Activated naive CD4-positive, alpha-beta T cell treated with anti-CD3 and anti-CD28 coated beads, Interleukin-2, amount 10 ng/mL, durations not matched to agents 7 days and 5 days (primary cell): ENCODE measurements at places on chromosomes 12 and 14.
A peak's percentile ranks its signal among the peaks of the same experiment; 100 is the strongest.

DNA sequence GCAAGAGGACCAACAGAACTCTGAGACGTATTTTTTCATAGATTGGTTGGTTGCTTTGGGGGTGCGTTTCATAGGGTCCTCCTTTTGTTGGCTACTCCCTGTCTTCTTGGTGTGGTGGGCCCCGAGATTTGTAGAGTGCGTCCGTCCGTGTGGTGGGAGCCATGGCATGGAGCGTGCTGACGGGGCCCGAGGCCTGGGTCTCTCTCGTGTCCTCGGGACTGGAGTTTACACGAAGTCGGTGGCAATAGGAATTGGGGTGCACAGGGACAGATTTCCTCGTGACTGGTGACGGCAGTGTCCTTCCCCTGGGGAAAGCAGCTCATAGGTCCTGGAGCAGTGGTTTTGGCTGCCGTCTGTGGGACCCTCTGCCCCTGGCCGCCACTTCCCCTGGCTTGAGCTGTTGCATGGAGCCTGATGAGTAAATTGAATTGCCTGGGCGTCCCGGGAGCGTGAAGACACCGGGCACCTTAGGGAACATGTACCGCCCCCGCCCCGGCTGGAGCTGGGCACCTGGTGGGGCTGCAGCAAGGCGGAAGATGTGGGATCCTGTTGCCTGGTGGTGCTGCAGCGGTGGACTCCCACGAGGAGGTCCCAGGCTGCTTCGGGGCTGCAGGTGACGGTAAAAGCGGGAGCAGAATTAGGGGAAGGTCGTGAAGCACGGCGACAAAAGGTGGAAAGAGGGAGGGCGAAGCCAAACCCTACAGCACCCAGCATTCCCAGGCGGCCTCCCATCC lies 153.7 kb upstream of the ALG10B start:
- no peak overlapping the region for H3K27ac ChIP-seq
- no peaks in the 10 kb centered on the region for H3K27me3 ChIP-seq
- no peaks in the 10 kb centered on the region for H3K36me3 ChIP-seq
- no peak for DNase-seq
- no peak overlapping the region for H3K4me3 ChIP-seq

DNA sequence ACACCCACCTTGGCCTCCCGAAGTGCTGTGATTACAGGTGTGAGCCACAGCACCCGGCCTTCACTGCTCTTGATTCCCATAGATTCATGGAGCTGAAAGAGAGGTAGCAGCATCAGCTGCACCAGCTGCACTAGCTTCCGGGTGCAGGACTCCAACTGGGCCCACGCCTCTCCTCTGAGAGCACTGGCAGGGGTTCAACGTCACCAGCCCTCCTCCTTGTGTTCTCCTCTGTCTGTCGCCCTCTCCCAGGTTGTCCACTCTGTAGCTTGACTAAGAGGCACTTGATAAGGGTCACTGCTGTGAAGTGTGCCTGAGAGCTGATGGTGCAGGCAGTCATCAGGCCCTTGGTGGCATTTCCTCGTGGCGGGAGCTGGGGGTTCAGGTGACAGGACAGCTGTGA lies 28.3 kb downstream of the MLXIP start:
- no peak overlapping the region for H3K4me3 ChIP-seq
- peaks cover 24% of the 10 kb centered on the region for H3K36me3 ChIP-seq
- no peak for DNase-seq
- peak overlapping the region; percentile 19 for H3K27ac ChIP-seq

DNA sequence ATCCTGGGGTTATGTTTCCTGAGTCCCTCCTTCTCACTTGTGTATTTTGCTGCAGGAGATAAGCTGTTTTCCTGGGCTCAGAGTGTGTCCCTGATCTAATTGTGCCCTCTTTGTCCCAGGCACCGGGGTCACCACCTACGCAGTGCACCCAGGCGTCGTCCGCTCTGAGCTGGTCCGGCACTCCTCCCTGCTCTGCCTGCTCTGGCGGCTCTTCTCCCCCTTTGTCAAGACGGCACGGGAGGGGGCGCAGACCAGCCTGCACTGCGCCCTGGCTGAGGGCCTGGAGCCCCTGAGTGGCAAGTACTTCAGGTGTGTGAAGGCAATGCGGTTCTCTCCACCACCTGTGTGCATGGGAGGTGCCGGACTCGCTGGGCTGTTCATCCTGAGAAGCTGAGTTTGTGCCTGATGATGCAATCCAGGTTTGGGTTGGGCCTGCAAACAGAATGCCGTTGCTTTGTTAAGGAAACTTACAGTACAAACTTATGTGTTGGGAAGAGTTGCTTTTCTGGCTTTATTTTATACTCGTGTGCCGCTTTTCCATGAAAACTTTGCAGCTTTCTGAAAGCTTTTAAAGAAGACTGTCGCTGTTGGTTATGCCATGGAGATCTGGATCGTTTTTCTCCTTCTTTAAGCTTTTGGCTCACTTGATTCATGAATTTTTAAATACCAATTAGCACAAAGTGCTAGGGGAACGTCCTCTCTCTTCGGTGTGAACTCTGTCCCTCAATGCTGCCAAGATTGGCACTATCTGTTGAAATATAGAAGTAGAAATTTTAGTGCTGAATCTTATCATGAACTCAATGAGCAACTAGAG lies 27.6 kb downstream of the RDH12 start:
- peaks cover 3% of the 10 kb centered on the region for H3K27me3 ChIP-seq
- H3K4me3 ChIP-seq = no peak overlapping the region
- DNase-seq = no peak
- no peak overlapping the region for H3K27ac ChIP-seq

GRCh38 chr12:30145684-30146032 lies 361.9 kb upstream of the TMTC1 start:
- no peaks in the 10 kb centered on the region for H3K4me1 ChIP-seq
- H3K4me3 ChIP-seq = no peak overlapping the region
- no peaks in the 10 kb centered on the region for H3K27me3 ChIP-seq
- DNase-seq = no peak
- no peak overlapping the region for H3K27ac ChIP-seq

GRCh38 chr12:57498132-57498502 lies 10.2 kb downstream of the MARS1 start:
- no peak for DNase-seq
- peaks cover 51% of the 10 kb centered on the region for H3K36me3 ChIP-seq
- no peaks in the 10 kb centered on the region for H3K4me1 ChIP-seq
- H3K4me3 ChIP-seq = no peak overlapping the region
- no peaks in the 10 kb centered on the region for H3K27me3 ChIP-seq
- H3K27ac ChIP-seq = no peak overlapping the region

DNA sequence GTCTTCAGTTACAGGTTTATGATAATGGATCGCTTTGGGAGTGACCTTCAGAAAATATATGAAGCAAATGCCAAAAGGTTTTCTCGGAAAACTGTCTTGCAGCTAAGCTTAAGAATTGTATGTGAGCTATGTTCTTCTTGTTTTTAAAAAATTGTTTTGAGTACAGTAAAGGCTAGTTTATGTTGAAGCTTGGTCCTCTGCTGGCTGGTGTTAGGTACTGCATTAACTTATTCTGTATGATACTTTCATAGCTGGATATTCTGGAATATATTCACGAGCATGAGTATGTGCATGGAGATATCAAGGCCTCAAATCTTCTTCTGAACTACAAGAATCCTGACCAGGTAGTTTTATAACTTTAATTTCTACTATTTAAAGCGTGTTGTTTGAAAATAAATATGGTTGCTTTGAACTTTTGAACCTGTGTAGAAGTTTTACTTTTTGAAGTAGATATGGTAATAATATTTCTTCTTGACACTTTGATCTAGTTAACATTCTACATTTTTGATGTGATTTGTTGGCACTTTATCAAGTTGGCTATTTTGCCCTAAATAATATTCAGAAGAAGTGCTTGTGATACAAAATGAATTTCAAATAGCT lies 55.7 kb downstream of the VRK1 start:
- peaks cover 25% of the 10 kb centered on the region for H3K36me3 ChIP-seq
- H3K27me3 ChIP-seq = no peaks in the 10 kb centered on the region
- H3K4me3 ChIP-seq = no peak overlapping the region
- H3K27ac ChIP-seq = no peak overlapping the region
- peaks cover 5% of the 10 kb centered on the region for H3K4me1 ChIP-seq
- peak; percentile 25 for DNase-seq

DNA sequence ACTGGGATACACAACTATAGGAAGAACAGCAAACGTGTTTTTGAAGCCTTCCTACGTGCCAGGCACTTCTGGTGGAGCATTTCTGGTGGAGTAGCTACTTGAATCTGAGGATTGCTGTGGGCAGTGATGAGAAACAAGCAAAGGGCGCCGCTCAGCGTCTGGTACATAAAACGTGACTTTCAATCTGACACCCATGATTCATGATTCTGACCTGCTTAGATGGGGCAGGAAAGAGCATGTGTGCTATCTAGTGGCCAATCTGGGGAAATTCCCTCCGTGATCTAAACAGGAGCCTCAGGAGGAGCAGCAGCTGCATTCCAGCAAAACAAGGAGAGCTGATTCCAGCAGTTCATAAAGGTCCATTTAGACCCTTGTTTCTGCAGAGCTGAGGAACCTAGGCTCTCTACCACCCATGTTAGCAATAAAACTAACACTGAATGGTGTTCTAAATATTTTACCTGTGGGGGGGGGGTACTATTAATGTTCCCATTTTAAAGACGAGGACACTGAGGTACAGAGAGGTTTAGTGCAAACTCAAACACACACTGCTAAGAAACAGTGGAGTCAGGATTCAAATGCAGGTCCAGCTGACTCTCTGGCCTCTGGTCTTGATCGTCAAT lies 37.8 kb downstream of the PAH start:
- DNase-seq = no peak
- no peaks in the 10 kb centered on the region for H3K4me1 ChIP-seq
- H3K27ac ChIP-seq = no peak overlapping the region
- H3K27me3 ChIP-seq = peaks cover 4% of the 10 kb centered on the region
- H3K4me3 ChIP-seq = no peak overlapping the region
- no peaks in the 10 kb centered on the region for H3K36me3 ChIP-seq
